ENCODE measurements at places on chromosomes 3 and 15.
A peak's percentile ranks its signal among the peaks of the same experiment; 100 is the strongest.

DNA sequence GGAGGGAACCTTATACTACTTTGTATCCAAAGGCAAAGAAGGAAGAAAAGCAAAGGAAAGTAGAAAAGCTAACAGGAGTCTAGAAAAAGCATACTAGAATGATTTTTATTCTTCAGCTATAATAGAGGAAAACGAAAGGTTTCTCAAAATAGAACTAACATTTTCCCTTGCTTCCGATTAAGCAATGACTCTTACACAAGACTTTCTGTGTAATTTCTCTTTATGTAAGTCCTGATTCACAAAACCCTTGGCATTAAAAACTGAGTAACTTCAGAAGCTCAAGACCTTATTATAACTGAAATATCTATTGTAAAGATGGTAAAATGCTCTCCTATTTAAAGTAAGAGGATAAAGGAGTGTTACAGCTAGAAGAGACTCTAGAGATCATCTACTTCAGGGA lies 97.4 kb downstream of the DTWD1 start:
- no peak for DNase-seq

DNA sequence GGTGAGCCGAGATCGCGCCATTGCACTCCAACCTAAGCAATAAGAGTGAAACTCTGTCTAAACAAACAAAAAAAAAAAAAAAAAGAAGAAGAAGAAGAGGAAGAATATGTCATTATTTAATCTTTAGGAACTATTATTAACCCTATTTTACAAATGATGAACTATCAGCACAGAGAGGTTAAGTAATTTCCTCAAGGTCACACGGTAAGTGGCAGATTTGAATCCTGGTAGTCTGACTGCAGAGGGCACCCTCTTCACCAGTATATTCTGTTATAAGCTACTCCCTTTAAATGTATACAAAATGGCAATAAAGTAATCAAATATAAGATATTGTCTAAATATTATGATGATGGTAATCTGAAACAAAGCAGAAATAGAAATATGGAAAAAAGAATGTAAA lies 77.4 kb upstream of the HERC1 start:
- DNase-seq: no peak

GRCh38 chr3:57031631-57032541 lies 28.6 kb upstream of the SPATA12 start:
- DNase-seq: no peak

DNA sequence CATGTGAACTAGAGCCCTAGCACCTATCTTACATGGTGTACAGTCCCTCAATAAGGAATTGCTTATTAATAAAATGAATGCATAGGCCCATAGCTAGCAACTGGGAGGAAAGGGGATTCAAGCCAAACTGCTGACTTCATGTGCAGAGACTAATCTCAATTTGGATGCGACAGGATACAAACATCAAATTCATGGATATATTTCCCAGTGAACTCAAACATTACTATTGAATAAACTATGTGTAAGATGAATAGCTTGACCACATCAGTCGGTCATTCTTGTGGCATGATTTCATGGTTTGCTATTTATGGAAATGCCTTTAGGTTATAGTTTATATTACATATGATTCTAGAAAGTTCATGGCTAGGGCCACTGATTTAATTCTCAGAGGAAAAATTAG lies 268.6 kb upstream of the SLITRK3 start:
- DNase-seq: peak; percentile 11

GRCh38 chr15:36390491-36390890 lies 188.9 kb upstream of the CDIN1 start:
- no peak for DNase-seq

DNA sequence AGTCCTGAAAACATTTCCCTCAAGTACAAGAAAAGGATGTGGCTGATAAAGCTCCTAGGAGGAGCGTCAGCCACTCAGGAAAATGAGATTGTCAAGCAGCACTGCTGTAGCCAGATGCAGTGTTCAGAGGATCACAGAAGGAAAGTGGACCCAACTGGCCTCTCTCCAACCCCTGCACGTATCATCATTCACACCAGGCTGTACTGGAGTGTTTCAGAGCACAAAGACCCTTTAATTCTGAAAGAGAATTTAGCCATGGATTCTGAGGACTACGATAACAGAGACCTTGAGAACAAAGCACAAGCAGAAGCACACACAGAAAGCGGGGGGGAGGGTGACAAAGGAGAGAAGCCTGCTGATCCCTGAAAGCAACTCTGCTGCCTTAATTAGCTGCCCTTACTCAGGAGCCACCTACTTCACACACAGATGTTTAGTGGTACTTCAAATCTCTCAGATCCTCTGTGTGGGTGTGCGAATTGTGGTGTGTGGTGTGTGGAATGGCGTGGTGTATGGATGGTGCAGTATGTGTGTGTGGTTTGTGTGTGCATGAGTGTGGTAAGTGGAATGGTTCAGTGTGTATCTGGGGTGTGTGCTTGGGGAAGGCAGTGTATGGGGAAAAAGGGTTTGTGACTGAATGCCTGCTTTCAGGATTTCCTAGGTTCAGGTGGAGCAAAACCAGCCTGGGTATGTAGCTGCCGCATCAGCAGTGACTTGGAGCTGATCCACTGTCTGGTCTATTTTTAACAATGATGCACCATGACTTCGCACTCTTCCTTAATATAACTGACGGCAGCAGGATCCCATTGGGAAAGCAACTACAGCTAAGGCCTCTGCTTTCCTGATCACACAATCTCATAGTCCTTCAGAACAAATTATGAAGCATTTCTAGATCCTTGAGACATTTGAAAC lies 192.5 kb downstream of the RSL24D1 start:
- DNase-seq: no peak

DNA sequence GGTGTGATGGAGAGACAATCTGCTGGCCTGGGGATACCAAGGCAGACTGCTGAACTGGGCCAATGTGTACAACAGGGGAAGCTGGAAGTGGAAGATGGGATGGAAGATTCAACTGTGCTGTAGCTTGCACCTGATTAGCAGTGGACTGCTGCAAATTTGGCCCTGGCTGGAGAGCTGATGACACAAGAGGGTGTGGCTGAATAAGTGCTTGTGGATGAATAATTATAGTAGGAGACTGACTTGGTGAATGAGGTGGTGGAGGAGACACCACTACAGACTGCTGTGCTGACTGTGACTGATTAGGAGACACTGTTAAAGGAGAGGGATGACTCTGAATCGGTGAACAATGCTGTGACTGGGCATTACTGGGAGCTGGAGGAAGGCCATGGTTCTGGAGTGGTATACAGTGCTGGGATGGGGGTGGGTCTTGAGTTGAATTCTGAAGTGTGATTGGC lies 52.5 kb downstream of the PHC3 start:
- no peak for DNase-seq
